ENCODE measurements at places on chromosomes 13 and 19. TPM values are rescaled to one million over a fixed set of nuclear protein-coding genes. Genes with fewer than 3 reads are reported as not detected.

DNA sequence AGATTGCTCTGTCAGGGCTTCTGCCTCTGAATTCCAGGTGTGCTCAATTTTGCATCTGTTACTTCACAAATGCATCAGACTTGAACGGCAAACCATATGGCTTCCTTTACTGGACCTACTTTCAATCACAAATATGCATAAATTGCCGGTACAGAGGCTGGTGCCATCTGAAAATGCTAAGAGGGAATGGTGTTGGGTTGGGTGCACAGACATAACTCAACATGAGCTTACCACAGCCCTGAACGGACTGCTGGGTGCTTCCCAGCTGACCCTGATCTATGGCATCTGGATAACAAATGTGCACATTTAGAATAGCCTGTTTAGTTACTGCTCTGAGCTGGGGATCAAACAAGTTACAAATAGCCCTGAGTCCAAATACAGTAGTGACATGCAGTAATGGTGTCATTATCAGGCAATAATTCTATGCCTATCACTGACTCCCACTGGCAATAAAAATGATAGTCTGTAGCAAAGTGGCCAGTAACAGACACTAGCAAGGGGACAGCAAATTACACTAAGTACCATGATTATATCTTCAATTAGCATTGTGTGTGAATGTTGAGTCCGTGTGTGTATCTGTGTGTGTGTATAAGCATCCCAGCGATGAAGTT lies 927.3 kb downstream of the DIAPH3 start:
- DNase-seq = no peak
- no peaks in the 10 kb centered on the region for H3K36me3 ChIP-seq
- no peak overlapping the region for H3K4me3 ChIP-seq
- H3K4me1 ChIP-seq = no peaks in the 10 kb centered on the region
- no peak overlapping the region for H3K27ac ChIP-seq

GRCh38 chr13:95075506-95075905 lies 225.7 kb downstream of the ABCC4 start:
- no peak for DNase-seq
- no peak overlapping the region for H3K27ac ChIP-seq
- H3K4me3 ChIP-seq = no peak overlapping the region
- H3K36me3 ChIP-seq = peaks cover 54% of the 10 kb centered on the region

DNA sequence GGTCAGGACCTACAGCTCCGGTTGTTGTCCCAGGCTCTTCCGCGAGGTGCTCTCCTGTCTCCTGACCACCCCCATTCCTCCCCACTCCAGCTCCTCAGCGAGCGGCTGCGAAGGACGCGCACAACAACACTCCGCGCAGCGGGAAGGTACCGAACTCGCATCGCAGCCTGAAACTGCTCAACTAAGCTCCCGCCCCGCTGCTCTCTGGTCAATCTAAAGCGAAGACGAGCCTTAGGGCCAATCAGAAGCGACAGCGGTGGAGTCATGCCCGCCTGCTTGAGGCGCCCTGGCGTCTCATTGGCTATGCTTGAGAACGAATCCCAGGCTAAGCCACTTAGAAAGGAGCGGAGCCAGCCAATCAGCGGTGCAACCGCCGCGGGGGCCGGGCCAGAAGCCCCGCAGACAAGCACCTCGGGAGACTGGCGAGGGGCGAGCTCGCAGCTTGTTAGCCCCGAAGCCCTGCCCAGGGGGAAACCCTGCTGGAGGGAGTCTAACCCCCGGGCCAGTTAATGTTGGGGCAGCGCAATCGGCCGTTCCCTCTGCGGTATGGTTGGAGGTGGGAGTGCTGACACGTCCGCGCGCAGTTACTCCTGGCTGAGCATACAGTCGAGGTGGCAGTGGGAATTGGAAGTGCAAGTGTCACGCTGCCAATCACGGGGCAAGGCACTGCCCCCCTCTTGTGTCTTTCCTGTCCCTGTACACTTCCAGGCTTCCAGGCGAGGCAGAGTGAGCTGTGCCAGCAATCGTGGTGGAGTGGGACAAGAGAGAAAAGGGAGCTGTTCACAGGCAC lies 1.9 kb upstream of the ZBTB32 start:
- H3K4me3 ChIP-seq = peak overlapping the region; percentile 92
- peaks cover 10% of the 10 kb centered on the region for H3K4me1 ChIP-seq
- H3K36me3 ChIP-seq = peaks cover 2% of the 10 kb centered on the region
- peak; percentile 98 for DNase-seq

DNA sequence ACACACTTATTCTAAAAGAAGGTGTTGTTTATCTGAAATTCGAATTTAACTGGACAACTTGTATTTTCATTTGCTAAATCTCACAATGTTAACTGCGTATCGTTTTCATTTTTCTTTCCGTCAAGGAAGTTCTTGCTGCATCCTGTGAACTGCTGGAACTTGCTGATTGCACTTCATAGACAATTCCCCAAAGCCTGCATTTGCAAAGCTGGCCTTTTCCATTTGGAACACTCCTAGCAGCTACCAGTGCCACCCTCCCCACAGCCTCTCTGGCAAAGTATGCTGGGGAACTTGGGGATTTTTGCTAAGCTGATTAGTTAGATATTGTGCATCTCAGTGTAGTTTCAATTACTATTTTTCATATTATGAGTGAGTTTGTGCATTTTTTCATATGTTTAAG lies 20.4 kb upstream of the ARGLU1 start:
- no peak overlapping the region for H3K27ac ChIP-seq
- H3K36me3 ChIP-seq = peaks cover 6% of the 10 kb centered on the region
- peaks cover 29% of the 10 kb centered on the region for H3K27me3 ChIP-seq
- no peak for DNase-seq
- H3K4me1 ChIP-seq = no peaks in the 10 kb centered on the region
- no peak overlapping the region for H3K4me3 ChIP-seq

The ZNF317 gene
- total RNA-seq = 38.9 TPM

The CD320 gene
- 40.1 TPM for total RNA-seq

The ZNF610 gene
- total RNA-seq = 0.64 TPM

The LILRB4 gene
- not detected for total RNA-seq

The ZNF431 gene
- 13.2 TPM for total RNA-seq

All from activated naive CD4-positive, alpha-beta T cell treated with anti-CD3 and anti-CD28 coated beads for 36 hours (primary cell).